Endodermal cell (in vitro differentiated cells): ENCODE measurements at places on chromosomes 2 and 18.

- peak; percentile 23 for DNase-seq
These were observed 132.3 kb upstream of the RIOK3 start for GRCh38 chr18:23320709-23321236.

GRCh38 chr2:60536746-60537145, 16.7 kb downstream of the BCL11A start:
- DNase-seq: no peak

- DNase-seq: peak; percentile 78
These were observed 711 bp downstream of the DOK6 start for GRCh38 chr18:69401226-69401971.

GRCh38 chr2:26269571-26270158, 24.9 kb downstream of the HADHB start:
- no peak for DNase-seq

GRCh38 chr2:15666861-15667808, 75.5 kb downstream of the DDX1 start:
- DNase-seq: no peak

GRCh38 chr2:230184727-230185578, 34.8 kb downstream of the SP110 start:
- DNase-seq: no peak
